Stimulated activated CD4-positive, alpha-beta T cell treated with anti-CD3 and anti-CD28 coated beads, Interleukin-1b, Interleukin-23, amount 100 ng/mL, for 1 hour (primary cell): ENCODE measurements at places on chromosomes 6 and 20.

DNA sequence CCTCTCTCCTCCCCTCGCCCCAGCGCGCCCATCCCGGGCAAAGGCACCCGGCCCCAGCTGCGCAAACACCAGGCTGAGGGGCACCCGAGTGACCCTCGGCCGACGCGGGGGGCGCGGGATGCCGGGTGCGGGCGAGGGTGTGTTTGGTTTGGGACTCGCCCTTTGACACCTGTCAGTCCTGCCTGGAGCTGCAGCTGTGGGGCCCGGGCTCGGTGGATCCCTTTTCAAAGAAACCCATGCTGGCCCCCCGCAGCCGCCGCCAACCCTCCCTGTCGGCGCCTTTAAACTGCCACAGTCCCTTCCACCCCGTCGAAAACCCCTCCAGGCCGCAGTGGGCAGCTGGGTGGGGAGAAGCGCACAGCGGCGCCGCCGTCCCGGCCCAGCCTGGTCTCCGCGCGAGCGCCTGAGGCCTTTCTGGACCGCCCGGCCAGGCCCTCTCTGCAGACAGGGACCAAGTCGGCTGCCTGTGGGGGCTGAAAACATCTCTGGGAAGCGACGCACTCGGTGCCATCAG lies 5.5 kb downstream of the FOXQ1 start:
- no peak for DNase-seq

DNA sequence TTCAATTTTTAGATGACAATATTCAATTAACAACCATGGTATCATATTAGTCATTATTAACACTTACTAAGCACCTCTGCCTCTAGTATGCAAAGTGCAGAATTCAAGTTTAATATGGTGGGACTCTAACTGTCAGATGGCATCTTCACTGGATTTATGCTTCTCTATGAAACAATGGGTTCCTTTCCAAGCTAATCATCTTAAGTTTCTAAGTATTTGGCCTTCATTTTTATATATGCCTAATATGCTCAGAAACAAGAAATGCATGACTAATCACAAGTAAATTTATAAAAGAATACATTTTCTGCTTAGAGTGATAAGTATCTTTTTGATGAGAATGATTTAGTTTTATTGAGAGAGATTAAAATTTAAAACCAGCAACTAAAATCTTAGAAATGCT lies 144.7 kb downstream of the HIVEP2 start:
- DNase-seq = no peak

- no peak for DNase-seq
Observed at GRCh38 chr6:2448826-2449571, 203.6 kb upstream of the GMDS start.

- no peak for DNase-seq
Observed at GRCh38 chr6:149026530-149026942, 279.7 kb downstream of the UST start.

DNA sequence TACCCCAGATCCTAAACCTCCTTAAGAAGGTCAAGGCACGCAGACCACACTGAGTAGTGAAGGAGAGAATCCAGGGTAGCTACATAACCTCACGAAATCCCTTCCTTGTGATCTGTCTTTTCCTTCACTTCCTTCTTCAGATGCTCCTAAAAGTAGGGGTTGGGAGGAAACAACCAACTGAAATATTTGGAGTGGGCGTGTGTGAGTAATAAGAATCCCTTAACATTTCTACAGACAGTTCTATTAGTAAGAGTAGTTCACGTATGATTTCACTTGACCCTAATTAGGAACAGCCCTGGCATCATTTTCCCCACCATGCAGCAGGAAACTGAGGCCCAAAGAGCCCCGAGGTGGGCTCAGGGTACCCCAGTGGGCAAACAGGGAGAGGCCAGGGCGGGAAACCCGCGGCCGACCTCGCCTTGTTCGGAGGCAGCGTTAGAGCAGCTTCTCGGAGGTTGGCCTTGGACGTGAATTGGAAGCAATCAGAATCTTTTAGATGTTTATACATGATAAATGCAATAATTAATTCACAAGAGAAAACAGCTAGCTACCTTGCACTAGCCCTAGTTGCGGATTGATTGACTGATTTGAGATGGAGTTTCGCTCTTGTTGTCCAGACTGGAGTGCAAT lies 859 bp upstream of the RAE1 start:
- no peak for DNase-seq

DNA sequence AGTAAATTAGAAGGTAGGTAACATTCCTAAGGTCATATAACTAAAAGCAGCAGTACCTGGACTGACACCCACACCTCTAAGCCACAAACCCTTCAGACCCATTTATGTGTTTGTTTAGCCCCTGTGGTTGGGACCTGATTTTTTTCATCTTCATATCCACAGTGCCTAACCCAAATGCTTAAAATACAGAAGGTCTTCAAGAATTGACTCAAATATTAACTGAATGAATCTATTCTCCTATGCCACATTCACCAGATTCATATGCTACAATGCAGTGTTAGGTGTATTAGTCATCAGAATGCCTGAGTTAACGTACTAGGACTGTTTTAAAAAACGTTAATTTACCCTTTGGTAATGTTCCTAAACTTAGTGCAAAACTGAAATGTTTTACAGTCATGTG lies 124.8 kb downstream of the AHI1 start:
- DNase-seq = no peak

GRCh38 chr6:73585566-73586415 lies 65.0 kb upstream of the EEF1A1 start:
- DNase-seq = no peak

DNA sequence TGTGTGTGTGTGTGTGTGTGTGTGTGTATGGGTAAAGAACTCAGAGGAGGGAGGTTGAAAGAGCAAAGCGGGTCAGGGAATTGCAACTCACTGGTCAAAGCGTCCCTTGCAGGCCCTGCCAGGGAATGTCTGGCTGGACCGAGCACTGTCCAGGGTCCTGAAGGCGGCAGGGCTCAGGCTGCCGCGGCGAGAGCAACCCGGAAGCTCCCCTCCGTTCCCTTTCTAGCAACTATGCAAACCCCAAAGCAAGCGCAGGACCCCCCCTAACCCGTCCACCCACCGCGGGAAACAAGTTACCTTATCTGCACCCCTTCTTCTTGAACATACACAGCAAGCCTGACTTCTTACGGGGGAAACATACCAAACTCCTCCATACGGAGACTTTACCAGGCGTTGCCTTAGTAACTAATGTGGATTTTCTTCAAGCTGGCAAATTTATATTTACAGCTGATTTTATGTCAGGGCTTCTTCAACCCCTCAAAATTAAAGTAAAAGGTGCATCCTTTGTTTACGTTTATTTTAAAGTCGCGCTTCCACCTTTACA lies 538 bp upstream of the GRM1 start:
- DNase-seq = no peak

GRCh38 chr6:33008944-33009861 lies at the start of gene HLA-DOA:
Gene HLA-DOA, minus strand, starts transcription at chr6:33009591.
- DNase-seq = no peak

DNA sequence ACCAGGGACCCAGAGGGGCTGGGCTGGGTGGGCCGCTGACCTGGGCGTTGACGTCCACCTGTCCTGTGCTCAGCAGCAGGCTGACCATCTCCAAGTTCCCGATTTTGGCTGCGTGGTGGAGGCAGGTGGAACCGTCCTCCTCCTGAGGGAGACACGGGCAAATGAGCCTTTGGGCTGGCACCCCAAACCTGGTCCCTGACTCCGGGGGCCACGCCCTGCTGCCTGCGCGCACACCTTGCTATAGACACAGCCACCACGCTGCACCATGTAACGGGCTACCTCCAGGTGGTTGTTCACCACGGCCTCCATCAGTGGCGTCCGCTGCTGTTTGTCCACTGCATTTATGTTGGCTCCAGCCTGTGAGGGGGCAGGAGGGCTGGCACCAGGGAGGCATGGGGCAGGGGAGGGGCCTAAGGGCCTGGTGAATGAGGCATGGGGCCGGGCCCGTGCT lies 7.8 kb upstream of the SLC44A4 start:
- no peak for DNase-seq

- no peak for DNase-seq
Observed at GRCh38 chr6:6925391-6926164, 182.2 kb upstream of the RREB1 start.

DNA sequence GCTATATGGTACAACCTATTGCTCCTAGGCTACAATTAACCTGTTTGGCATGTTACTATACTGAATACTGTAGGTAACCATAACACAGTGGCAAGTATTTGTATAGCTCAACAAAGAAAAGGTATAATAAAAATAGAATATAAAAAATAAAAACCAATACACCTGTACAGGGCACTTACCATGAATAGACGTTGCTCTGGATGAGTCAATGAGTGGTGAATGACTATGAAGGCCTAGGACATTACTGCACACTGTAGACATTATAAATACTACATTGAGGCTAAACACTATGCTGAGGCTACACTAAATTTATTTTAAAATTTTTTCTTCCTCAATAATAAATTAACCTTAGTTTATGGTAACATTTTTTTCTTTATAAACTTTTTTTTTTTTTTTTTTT lies 18.6 kb downstream of the ELOVL5 start:
- no peak for DNase-seq

- DNase-seq = no peak
Observed at GRCh38 chr6:81169166-81169565, 583.3 kb downstream of the TENT5A start.

DNA sequence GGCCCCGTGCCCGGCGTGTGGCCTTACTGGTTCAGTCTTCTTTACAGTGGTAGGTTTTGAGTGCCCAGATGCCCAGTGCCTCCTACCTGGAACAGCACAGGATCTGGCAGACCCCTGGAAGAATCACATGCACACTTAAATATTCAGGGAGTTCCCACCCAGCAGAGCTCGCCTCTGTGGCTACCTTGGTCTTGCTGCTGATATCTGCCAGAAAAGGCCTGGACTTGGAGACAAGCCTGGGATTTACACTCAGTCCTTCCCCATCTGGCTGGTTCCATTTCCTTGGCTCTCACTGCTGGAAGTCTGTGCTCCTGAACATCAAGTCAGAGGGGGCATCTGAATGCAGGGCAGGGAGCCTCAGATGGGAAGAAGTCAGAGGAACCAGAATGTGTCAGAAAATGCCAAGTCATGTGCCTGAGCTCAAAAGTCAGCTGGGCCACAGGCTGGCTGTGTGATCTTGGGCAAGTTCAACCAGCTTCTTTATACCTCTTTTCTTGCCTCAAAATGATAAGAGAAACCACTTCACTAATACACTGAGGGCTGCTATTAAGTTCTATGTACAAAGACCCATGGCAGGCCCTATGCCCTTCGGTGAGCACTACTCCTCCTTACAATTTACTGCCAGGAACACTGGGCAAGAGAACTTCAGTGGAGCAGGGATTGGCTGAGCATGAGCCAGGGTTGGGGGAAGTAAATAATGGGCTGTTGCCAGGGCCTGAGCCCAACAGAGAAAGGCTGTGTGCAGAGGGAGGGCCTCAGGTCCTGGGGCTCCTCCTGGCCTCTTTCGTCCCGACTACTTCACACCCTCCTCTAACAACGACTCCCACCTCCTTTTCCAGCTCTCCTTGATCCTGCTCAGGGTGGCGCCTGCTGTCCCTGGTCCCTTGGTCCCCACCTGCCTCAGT lies 158.1 kb upstream of the PROKR2 start:
- DNase-seq = no peak

DNA sequence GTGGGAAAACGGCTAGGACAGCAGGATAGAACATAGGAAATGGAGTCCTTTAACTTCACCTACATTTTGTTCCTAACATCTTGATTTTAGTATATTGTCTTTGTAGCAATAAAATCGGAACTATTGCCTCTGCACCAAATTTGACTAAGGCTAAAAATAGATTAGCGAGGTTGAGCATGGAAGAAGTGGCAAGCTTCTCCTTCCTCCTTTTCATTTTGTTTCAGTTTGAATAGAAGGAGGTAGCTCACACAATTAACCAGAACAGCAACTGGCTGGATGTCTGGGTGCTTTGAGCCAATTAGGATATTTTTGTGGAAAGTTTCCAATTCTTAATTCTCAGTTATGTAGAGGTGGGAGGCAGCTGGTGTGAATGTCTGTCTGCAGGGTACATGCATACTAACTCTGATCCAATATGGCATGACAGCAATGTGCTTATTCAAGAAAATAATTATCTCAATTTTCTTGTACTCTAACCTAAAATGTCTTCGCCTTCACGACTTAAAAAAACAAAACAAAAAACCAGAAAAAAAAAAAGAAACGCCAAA lies 3.1 kb upstream of the HECA start:
- DNase-seq = no peak

DNA sequence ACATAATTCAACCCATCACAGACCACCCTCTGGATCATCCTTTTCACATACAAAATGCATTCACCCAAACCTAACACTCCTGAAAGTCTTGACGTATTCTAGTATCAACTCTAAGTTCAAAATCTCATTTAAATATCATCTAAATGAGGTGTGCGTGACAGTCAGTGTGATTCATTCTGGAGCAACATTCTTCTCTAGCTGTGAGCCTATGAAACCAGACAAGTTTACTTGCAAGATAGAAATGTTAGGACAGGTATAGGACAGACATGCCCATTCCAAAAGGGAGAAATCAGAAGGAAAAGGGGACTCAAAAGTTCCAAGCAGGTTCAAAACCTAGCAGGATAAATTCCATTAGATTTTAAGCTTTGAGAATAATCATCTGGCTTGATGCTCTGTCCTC lies 329.7 kb downstream of the CD83 start:
- DNase-seq = no peak

GRCh38 chr20:63100174-63100925 lies 93.6 kb upstream of the BHLHE23 start:
- no peak for DNase-seq

- DNase-seq = peak; percentile 3
Observed at GRCh38 chr6:12289365-12289919, 719 bp upstream of the EDN1 start.

DNA sequence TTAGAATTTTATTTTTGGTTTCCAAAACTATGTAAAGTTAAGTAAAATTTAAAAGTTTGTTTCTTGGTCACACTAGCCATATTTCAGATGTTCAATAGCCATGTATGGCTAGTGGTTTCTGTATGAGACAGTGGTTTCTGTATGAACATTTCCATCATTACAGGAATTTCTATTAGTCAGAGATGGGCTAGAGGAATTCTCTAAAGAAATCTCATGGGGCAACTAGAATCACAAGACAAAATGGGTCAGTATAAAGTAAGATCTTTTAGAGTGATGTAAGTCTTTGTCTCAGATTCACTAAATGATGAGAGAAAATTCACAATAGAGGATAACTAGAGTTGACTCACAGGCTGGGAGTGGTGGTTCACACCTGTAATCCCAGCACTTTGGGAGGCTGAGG lies 149.0 kb downstream of the FUT9 start:
- no peak for DNase-seq

GRCh38 chr20:25012616-25013189 lies 20.2 kb upstream of the APMAP start:
- no peak for DNase-seq

DNA sequence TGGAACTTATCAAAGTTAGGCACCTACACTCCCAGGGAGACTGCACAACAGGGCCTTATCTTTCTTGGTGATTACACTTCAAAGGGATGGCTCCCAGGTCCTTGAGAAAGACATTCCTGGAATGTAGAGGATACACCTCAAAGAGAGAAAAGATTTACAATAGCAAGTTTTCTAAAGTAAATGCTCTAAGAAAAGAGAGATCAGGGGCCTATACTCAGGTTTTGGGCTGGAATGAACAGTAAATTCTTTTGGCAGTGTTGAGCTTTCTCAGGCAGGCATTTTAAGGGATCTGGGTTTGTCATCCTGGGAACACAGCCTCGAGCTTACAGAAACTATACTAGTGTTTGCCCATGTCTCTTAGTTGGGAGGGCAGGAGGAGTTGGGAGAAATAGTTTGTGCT lies 31.7 kb upstream of the ME1 start:
- DNase-seq = no peak

- DNase-seq = no peak
Observed at GRCh38 chr20:43985121-43985520, 70.5 kb downstream of the TOX2 start.
